ENCODE measurements at places on chromosomes 7 and 10. TPM values are rescaled to one million over a fixed set of nuclear protein-coding genes. Genes with fewer than 3 reads are reported as not detected.

Gene PLAC9
- 23.2 TPM for total RNA-seq

Gene ZNF25
- 19.4 TPM for total RNA-seq

Gene EVX1
- total RNA-seq = not detected

Gene SPDYE8
- not detected for total RNA-seq

Gene DKK1
- not detected for total RNA-seq

Gene PHKG1
- 30.4 TPM for total RNA-seq

Gene TMEM72
- total RNA-seq = not detected

Gene TCERG1L
- not detected for total RNA-seq

Gene CCNJ
- total RNA-seq = 3.0 TPM

Gene CDK13
- 21.3 TPM for total RNA-seq

Gene CYP3A4
- not detected for total RNA-seq

Gene GNAI1
- 13.7 TPM for total RNA-seq

Gene NUTM2D
- total RNA-seq = 5.6 TPM

Gene EDRF1
- 9.9 TPM for total RNA-seq

Gene DOCK1
- 16.3 TPM for total RNA-seq

Gene GNG11
- 20.3 TPM for total RNA-seq

Gene PLEKHS1
- total RNA-seq = not detected

Gene LBX1
- not detected for total RNA-seq

Measured in left ventricle myocardium superior (tissue), 1 donor.